HS-27A (cell line): ENCODE measurements at places on chromosomes 3 and 15.
A peak's percentile ranks its signal among the peaks of the same experiment; 100 is the strongest.

DNA sequence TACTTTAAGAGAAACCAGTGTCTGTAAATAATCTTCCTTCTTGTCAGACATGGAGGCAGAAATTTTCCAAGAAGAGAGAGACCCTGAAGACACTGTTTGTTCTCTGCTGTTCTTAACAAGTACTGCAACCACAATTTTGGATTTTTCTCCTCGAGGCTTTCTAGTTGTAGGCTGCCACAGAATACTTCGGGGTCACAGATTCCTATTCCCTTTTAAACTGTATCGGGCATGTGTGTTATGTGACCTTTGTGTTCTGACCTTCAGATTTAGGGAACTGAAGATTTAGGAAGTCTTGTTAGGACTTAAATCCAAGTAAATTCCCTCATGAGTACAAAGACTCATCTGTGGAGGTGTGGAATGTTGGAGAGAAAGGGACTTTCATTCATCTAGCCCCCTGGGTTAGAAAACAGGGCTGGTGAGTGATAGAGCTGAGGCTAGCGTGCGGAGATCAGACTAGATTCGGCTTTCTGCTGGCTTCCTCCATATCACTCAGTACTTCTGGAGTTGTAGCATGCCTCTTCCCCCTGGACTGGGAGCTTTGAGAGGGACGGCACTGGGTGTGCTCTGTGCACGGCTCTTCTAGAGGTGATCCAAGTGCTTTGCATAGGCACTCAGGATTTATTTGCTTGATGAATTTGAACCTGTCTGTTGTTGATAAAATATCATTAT, 237.0 kb downstream of the LPP start:
- no peak for DNase-seq

DNA sequence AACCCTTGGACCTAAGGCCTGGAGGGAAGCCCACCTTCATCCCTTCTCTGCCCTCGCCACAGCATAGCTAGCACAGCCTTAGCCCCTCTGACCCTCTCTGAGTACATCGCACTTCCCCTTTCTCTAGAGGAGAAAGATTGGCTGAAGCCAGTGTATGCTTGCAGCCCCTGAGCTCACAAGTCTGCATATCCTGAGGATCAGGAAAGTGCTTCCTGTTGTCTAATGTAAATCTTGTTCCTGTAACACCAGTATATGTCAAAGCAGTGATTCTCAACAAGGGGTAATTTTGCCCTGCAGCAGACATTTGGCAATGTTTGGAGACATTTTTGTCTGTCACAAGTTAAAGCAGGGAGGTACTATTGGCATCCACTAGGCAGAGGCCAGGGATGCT, 2.2 kb upstream of the PRKCD start:
- DNase-seq, result no peak

- no peak for DNase-seq
Measured at GRCh38 chr3:197050511-197050910, 20.9 kb upstream of the MELTF start.

- no peak for DNase-seq
Measured at GRCh38 chr3:14148041-14148985, 23.5 kb downstream of the TMEM43 start.

GRCh38 chr15:96243701-96244100, 86.8 kb upstream of the NR2F2 start:
- DNase-seq, result no peak

GRCh38 chr15:23648920-23649515, 1.4 kb upstream of the MAGEL2 start:
- DNase-seq, result no peak

DNA sequence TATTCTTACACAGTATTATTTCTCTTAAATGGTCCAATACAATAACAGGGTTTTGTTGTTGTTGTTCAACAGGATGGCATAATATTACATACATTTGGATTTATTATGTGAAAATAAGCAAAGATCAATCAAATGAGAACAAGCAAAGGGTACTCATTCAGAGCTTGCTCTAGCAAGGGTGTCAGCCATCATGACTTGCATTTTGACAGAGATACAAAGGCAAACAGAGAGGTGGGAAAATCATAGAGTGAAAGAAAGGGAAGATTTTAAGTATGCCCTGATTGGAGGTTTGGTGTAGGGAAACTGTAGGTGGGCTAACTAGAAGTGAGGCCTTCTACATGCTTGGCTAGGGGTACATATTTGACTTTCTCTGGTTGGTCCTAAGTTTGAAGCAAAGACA, 109.1 kb upstream of the BCHE start:
- DNase-seq, result no peak

- no peak for DNase-seq
Measured at GRCh38 chr3:148938936-148939335, 52.4 kb upstream of the GYG1 start.

- DNase-seq, result no peak
Measured at GRCh38 chr15:90334304-90334731, 17.8 kb upstream of the ZNF774 start.

DNA sequence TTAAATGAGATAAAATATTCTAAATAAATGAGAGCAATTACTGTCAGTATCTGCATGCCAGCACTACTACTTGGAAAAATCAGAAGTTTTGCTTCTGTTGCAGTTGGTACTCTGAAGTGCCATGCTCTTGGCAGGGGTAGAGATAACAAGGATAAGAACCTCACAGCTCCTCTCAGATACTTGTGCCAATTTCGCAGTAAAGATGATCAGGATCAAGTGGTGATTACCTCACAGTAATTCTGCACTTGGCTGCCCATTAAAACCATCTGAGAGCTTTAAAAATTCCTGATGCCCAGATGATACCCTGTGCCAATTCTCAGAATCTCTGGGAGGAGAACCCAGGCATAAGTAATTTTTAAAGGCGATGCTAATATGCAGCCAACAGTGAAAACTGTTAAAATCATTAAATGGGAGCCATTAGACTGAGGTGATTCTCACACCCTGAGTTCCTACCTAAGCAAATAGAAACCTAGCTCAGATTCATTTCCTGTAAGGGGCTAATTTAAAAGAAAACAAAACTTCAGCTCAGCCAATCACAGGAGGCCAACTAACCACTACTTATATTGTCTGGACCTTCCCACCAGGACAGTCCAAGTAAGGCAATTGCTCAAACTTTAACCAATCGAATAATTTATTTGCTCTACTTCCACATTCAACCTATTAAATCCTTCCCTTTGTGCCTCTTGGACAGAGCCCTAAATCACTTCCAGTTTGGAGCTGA, 171.2 kb downstream of the KCNMB2 start:
- no peak for DNase-seq

DNA sequence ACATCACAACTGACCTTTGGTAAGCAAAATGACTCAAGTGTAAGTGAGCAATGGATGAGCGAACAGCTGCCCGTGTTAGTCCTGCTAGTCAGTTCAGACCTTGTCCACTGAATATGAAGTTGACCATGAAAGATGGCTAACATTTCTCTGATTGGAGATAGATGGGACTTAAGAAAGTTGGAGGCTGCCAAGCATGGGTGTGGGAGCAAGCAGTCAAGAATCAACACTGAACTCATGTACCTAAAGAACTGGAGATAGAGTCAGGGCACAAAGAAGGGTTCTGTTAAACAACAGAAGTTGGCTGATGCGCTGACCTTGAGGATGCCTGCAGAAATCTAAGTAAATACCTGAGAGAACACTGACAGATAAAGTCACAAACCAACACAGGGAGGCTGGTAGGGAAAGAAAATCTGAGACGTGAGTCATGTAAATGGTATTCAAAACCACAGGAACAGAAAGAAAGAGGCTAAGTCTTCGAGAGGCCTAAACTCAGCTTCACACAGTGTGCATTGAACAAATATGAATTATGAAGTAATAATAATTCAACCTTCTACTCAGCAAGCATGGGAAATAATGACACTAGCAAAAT, 30.7 kb upstream of the ANPEP start:
- peak; percentile 95 for DNase-seq

DNA sequence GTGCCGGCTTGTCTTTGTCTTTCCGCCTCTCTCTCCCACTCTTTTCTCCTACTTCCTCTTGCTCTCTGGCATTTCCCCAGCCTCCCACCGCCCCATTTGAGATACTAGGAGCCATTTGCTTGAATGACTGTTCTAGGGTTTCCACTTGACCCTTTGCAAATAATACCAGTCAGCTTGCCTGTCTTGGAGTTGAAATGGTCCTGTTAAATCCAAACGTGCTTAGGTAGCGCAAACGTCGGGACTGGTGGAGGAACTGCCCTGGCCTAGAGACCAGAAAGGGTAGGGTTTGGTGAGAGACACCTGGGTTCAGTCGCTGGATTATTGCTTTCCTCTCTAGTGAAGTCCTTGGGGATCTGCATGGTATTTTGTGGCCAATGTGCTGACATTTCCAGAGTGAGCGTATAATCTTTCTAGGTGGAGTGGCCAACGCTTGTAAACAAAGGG, 10.6 kb downstream of the ZIC1 start:
- DNase-seq, result no peak

DNA sequence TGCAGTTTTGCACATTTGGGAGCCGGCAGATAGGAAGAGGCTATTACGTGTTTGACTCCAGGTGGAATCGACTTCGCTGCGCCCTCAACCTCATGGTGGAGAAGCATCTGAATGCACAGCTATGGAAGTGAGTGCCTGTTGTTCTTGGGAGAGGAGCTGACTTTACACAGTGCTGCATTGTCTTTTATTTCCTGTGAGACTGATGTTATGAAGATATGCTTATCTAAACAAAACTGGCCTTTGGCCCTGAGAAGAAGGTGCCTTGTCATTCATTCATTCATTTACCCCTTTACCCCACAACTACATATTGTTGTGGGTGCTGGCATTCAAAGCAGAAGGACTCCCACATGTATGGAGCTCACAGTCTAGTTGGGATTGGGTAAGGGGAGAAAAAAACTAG, 32.6 kb downstream of the PSMD6 start:
- no peak for DNase-seq

GRCh38 chr3:115423170-115423569, 200.1 kb upstream of the GAP43 start:
- DNase-seq, result no peak
